ENCODE measurements at places on chromosomes 2 and 18.

- no peak for DNase-seq
- no peak overlapping the region for H3K27ac ChIP-seq
- H3K4me3 ChIP-seq, result no peak overlapping the region
- H3K27me3 ChIP-seq, result no peaks in the 10 kb centered on the region
- H3K4me1 ChIP-seq, result no peaks in the 10 kb centered on the region
- no peaks in the 10 kb centered on the region for H3K36me3 ChIP-seq
These were observed 240.7 kb downstream of the MEIS1 start for GRCh38 chr2:66675591-66675990.

- no peak overlapping the region for H3K27ac ChIP-seq
- H3K4me3 ChIP-seq, result no peak overlapping the region
- H3K36me3 ChIP-seq, result no peaks in the 10 kb centered on the region
- H3K27me3 ChIP-seq, result no peaks in the 10 kb centered on the region
These were observed 108.8 kb upstream of the TRIB2 start for GRCh38 chr2:12607971-12608370.

GRCh38 chr2:107992069-107992468 lies 5.7 kb downstream of the SLC5A7 start:
- no peak for DNase-seq
- no peaks in the 10 kb centered on the region for H3K4me1 ChIP-seq
- H3K36me3 ChIP-seq, result no peaks in the 10 kb centered on the region
- H3K4me3 ChIP-seq, result no peak overlapping the region
- peaks cover 18% of the 10 kb centered on the region for H3K27me3 ChIP-seq
- no peak overlapping the region for H3K27ac ChIP-seq

GRCh38 chr2:120374821-120375220 lies 28.9 kb downstream of the INHBB start:
- no peak overlapping the region for H3K27ac ChIP-seq
- H3K4me3 ChIP-seq, result no peak overlapping the region
- H3K36me3 ChIP-seq, result no peaks in the 10 kb centered on the region
- peaks cover 28% of the 10 kb centered on the region for H3K27me3 ChIP-seq
- DNase-seq, result no peak

GRCh38 chr18:70998490-70998889 lies 709.6 kb downstream of the SOCS6 start:
- no peaks in the 10 kb centered on the region for H3K4me1 ChIP-seq
- H3K27me3 ChIP-seq, result no peaks in the 10 kb centered on the region
- H3K36me3 ChIP-seq, result no peaks in the 10 kb centered on the region
- no peak overlapping the region for H3K4me3 ChIP-seq
- no peak overlapping the region for H3K27ac ChIP-seq
- no peak for DNase-seq

DNA sequence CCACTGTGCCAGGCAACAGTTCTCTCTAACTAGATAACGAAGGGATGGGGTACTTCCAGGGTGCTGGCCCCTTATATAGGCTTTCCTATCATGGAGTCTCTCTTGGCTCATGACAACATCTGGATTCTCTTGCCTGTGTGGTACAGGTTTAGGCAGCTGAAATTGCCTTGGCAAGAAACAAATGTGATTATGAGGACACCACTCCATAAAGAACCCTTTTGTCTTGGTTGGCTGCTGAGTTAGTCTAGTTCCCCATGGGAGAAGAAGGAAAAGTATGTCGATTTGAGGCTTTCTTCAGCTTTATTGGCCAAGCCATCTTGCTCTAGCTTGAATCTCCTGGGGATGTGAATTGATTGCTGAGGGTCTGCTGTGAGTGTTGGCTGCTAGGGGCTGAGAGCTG lies 76.3 kb upstream of the ZCCHC2 start:
- no peak overlapping the region for H3K27ac ChIP-seq
- H3K4me3 ChIP-seq, result no peak overlapping the region
- no peak for DNase-seq
- no peaks in the 10 kb centered on the region for H3K36me3 ChIP-seq

DNA sequence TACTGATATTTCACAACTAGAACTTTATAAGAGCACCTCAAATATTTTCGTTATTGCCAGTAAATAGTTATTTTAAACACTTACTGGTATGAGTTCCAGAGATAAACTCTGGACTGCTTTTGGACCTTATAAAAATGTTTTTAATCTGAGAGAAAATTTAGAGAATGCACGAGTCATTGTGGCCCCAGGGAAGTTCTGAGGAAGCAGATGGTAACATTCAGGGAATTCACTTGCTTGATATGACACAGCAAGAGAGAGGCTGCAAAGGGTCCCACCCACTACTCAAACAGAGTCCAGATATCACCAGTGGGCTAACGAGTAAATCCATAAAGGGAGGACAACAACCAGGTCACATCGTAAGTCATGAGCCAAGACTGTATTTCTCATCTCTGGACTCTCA lies 526.8 kb downstream of the TDRD15 start:
- H3K27me3 ChIP-seq, result no peaks in the 10 kb centered on the region
- H3K4me1 ChIP-seq, result no peaks in the 10 kb centered on the region
- no peak overlapping the region for H3K4me3 ChIP-seq
- no peak overlapping the region for H3K27ac ChIP-seq
- DNase-seq, result no peak

DNA sequence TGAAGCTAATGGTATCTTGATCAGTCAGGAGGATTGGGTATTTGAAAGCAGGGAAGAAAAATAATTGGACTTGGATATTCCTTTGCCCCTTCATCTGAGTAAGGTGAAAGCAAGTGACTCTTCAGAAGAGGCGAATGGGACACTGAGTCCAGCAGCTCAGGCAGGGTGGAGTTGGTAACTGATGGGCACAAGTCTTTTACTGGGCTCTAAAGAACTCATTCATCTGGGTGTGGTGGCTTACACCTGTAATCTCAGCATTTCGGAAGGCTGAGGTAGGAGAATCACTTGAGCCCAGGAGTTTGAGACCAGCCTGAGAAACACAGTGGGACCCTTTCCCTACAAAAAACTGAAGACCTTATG lies 11.2 kb downstream of the CFLAR start:
- H3K27ac ChIP-seq, result peak overlapping the region; percentile 95
- peaks cover 90% of the 10 kb centered on the region for H3K4me1 ChIP-seq
- H3K36me3 ChIP-seq, result peaks cover 23% of the 10 kb centered on the region
- no peak for DNase-seq
- H3K4me3 ChIP-seq, result no peak overlapping the region
- H3K27me3 ChIP-seq, result no peaks in the 10 kb centered on the region

GRCh38 chr2:233991196-233991595 lies 59.3 kb upstream of the SPP2 start:
- DNase-seq, result no peak
- H3K27me3 ChIP-seq, result peaks cover 21% of the 10 kb centered on the region
- H3K36me3 ChIP-seq, result no peaks in the 10 kb centered on the region
- H3K4me3 ChIP-seq, result no peak overlapping the region

DNA sequence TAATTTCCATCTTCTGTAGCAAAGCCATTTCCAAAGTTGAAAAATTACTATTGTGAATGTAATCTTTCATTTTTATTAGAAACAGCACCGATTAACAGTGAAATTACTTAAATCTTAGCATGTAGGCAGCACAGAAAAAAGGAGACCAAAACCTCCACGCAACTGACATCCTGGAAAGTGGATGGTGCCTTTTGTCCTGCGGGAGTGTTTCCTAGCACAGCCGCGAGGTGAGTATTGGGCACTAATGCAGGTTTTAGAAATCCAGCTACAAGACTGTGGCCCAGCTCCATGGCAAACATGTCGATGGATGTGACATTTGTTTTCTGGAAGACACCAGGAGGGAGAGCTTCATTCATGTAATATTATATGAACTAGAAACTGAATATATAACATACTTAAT lies 86.9 kb downstream of the MBP start:
- H3K27me3 ChIP-seq, result no peaks in the 10 kb centered on the region
- H3K36me3 ChIP-seq, result no peaks in the 10 kb centered on the region
- H3K4me3 ChIP-seq, result no peak overlapping the region
- DNase-seq, result no peak
- no peak overlapping the region for H3K27ac ChIP-seq

DNA sequence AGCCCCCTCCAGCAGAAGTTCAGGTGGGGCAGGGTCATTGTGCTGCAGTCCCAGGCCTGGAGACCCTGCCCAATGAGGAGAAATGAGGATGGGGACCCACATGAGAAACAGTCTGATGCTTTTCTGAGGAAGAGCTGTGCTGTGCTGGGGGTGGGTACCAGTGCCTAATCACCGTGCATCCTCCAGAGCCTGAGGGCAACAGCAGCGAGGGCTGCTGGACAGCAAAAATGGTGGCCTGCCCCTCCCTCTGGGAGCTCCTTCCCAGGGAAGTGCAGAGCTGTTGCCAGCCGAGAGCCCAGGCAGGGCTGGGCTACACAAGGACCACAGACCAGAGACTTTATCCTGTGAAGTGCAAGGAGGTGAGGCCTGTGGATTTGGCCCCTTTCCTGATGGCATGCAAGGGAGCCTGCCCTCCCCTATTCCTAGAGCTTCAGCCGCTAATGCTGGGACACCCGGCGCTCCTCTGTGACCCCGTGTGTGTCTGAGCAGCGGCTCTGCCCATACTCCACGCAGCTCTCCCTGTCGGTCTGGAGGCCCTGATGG lies 134.8 kb downstream of the DSEL start:
- no peak for DNase-seq
- H3K4me3 ChIP-seq, result no peak overlapping the region
- no peak overlapping the region for H3K27ac ChIP-seq
- peaks cover 5% of the 10 kb centered on the region for H3K4me1 ChIP-seq

All from SJSA1 (cell line).